ENCODE measurements at places on chromosomes 1 and 21. TPM values are rescaled to one million over a fixed set of nuclear protein-coding genes. Genes with fewer than 3 reads are reported as not detected.

- no peak for DNase-seq
These were observed 13.8 kb upstream of the KCNA3 start for GRCh38 chr1:110688514-110688913.

- DNase-seq, result no peak
These were observed 62.2 kb upstream of the SLC44A3 start for GRCh38 chr1:94757931-94758330.

GRCh38 chr1:22876359-22877111 is 96.1 kb downstream of the LACTBL1 start:
- DNase-seq, result no peak

DNA sequence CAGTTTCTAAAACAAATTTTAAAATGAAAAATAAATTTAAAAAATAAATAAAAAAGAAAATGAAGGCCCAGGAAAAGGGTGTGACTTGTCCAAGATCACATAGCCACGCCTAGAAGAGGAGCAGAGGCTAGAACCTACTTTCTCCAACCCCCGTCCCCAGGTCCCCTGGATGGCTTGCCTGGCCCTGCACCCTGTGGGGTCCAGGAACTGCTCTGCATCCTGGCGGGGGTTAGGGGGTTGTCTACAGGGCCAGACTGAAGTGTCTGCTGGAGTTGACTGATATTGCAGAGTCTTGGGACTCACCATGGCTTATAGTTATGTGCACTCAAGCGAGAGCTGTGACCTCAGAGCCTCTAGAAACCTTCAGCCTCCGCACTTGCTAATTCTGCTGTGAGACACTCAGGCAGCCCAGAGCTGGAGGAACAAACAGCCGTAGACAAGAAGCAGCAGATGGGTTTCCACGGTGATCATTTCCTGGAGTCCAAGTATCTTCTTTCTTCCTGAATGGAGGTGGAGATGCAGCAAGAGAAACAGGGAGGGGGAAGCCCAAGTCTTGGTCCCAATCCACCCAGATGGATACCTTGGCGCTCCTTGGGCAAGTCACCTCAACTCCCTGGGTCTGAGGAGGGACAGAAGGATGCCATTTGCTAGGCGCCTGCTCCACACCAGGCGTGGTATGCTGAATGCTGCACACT is 5.2 kb upstream of the EXTL1 start:
- no peak for DNase-seq

CACNA1S gene
- total RNA-seq, result not detected

NCSTN gene
- total RNA-seq, result 76.4 TPM

AMY1C gene
- not detected for total RNA-seq

GRCh38 chr21:27269644-27270043 is 302.8 kb upstream of the ADAMTS5 start:
- no peak for DNase-seq

- no peak for DNase-seq
These were observed 9.4 kb downstream of the TRIM45 start for GRCh38 chr1:117112047-117112717.

GRCh38 chr1:55632058-55632457 is 416.9 kb upstream of the USP24 start:
- DNase-seq, result no peak

GRCh38 chr1:159900086-159900680 is at the start of gene CFAP45:
Gene CFAP45 (minus strand): TSS chr1:159900165. CDS start chr1:159900098, 67 bp downstream.
- DNase-seq, result no peak

DNA sequence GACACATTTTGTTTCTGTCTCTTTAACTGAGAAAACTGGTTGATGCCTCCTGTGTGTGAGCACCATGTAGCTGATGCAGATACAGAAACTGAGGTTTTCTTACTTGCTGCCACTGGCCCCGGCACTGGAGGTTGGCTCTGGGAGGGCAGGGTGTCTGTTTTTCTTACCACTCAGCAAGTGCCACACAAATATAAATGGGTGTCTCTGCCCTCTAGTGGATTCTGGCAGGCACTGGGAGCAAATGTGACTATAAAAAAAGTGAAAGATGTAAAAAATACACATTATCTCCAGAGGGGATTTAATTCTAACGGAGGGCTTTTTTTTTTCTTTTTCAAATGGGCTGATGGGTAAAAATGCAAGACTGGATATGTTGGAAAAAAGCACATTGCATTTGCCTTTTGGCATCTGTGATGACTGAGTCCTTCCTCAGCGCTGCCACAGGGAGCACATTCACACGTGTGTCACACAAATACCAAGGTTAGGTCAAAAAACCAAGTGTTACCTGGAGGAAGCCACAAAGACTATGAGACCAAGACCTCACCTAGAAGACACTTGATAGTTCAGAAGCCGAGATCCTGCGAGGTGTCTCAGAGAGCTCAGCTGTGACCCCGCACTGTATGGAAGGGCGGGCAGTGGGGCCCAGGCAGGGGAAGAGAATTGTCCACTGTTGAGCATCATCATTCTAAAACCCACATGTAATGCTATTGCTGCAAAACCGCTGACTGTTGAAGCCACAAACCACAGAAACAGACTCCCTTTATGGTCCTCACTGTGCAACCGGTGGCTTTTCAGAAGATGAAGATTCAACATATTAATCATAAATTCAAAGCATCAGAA is 18.9 kb downstream of the PGBD2 start:
- DNase-seq, result peak; percentile 53

SEMA6C gene
- 10.6 TPM for total RNA-seq

- no peak for DNase-seq
These were observed 91.9 kb downstream of the HUNK start for GRCh38 chr21:31964692-31965091.

DNA sequence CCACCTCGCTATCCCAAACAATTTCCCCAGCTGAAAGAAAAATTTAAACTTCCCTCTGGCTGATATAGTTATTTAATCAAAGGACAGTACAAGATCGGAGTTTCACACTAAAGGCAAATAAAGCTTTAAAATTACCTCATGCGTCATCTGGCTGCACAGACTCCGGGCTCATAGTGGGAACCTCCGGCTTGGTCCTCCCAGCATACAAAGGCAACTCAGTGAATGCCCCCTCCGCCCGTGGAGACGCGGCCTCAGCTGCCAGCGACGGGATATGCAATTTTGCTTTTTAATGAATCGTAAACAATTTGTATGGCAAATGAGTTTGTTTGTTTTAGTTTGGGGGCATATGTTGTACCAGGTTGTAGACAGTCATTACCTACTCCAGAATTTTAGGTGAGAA is 214.6 kb upstream of the NFIA start:
- DNase-seq, result no peak

B3GALT2 gene
- 0.93 TPM for total RNA-seq

DNA sequence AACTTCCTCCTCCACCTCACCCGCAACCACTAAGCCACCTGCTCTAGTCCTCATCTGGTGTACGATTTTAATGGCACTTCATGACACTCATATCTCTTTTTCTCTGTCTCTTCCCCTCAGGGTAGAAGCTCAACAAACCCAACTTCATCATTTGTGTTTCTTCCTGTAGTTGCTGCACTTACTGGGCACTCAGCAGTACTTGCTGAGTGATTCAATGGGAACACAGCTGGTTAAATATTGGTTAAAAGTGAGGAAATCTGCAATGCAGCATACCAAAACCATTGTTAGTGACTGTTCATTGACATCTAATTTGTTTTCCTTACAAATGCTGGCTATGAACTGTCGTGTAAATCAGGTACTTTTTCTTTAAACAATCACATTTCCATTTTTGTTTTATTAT is 541.1 kb upstream of the PRMT6 start:
- DNase-seq, result no peak

DNA sequence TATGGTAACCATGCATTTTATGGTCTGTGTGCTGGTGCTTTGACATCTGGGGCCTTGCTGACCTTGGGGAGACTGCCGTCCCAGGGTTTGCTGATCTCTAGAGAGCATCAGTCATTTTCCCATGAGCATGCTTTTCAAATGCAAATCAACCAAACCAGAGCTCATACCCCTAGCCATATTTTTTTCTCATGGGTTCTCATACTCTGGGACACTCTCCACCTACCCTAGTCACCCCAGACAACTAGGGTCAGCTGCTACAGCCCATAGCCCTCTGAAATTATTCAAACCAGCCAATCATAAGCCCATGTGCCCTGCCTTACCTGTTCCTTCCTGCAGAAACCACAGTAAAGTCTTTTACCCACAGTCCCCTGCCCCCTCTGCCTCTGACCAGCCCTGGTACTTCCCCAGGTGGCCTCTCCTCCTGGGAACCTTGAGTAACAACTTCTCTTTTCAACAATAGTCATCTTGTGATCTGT is 132.0 kb downstream of the MAP3K21 start:
- DNase-seq, result no peak

GRCh38 chr1:229694053-229694693 is 68.1 kb downstream of the URB2 start:
- no peak for DNase-seq

GRCh38 chr1:68051475-68051874 is 1.0 kb upstream of the DIRAS3 start:
- DNase-seq, result no peak

DNA sequence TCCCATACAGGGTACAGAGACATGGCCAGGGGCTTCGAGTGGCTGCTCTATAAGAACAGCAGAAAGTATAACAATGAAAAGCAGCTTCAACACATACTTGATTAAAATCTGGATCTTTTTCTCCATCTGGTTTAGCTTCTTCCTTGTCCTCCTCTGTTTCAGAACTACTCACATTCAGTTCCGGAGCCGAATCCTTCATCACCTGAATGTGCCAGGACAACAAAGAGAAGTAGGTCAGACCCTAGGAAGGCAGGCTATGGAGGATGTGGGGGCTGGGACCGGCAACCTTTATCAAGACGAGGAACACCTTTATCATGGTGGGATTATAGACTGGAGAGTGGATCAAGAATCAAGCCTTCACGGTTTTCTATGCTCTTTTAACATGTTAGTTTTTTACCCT is 32.2 kb upstream of the RAP1GAP start:
- no peak for DNase-seq

GRCh38 chr1:241396747-241397681 is 40.0 kb upstream of the RGS7 start:
- no peak for DNase-seq

PKLR gene
- total RNA-seq, result not detected

TSHB gene
- total RNA-seq, result not detected

MATN1 gene
- 0.47 TPM for total RNA-seq

GPR52 gene
- 2.9 TPM for total RNA-seq

CELA3B gene
- total RNA-seq, result not detected
